Left renal cortex interstitium (tissue), 4 donors: ENCODE measurements at places on chromosomes 6 and 20. TPM values are rescaled to one million over a fixed set of nuclear protein-coding genes. Genes with fewer than 3 reads are reported as not detected.

Gene TMEM244
- not detected for polyA plus RNA-seq

Gene ZSCAN9
- 40.5 TPM for polyA plus RNA-seq

Gene RGS17
- 1.7 TPM for polyA plus RNA-seq

Gene CRISP3
- not detected for polyA plus RNA-seq

Gene TNFRSF6B
- 1.6 TPM for polyA plus RNA-seq

Gene OR2J2
- not detected for polyA plus RNA-seq

Gene C20orf144
- 0.44 TPM for polyA plus RNA-seq

Gene ZBTB12
- polyA plus RNA-seq, result 29.7 TPM

Gene POU5F1
- 1.8 TPM for polyA plus RNA-seq

Gene PPP1R14C
- polyA plus RNA-seq, result 19.0 TPM

Gene TMEM74B
- polyA plus RNA-seq, result 5.0 TPM

Gene MAS1
- not detected for polyA plus RNA-seq

Gene GHRH
- not detected for polyA plus RNA-seq

Gene TREML2
- 0.13 TPM for polyA plus RNA-seq

Gene MTFR2
- polyA plus RNA-seq, result 3.0 TPM

Gene KHDRBS2
- polyA plus RNA-seq, result 2.1 TPM

Gene TRIM31
- polyA plus RNA-seq, result not detected
